ENCODE measurements at places on chromosomes 1 and 21. TPM values are rescaled to one million over a fixed set of nuclear protein-coding genes. Genes with fewer than 3 reads are reported as not detected.

GRCh38 chr1:110084227-110085078 lies 14.0 kb upstream of the ALX3 start:
- DNase-seq = peak; percentile 32

DNA sequence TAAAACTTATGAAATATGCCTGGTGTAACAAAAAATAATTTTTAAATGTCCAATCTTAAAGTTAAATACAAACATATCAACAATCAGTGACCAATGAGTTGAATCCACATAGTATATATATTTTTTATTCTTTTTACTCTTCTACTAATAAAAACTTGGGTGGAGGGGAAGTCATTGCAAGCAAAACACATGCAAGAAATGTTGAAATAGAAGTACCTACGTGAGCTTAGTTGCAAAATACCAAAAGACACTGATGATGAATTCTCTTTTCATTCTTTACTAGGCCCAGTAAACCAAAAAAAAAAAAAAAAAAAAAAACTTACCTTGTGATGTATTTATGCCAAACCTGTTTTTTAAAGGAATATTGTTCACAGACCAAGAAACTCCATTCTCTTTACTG lies 26.4 kb upstream of the PLA2G4A start:
- no peak for DNase-seq

DNA sequence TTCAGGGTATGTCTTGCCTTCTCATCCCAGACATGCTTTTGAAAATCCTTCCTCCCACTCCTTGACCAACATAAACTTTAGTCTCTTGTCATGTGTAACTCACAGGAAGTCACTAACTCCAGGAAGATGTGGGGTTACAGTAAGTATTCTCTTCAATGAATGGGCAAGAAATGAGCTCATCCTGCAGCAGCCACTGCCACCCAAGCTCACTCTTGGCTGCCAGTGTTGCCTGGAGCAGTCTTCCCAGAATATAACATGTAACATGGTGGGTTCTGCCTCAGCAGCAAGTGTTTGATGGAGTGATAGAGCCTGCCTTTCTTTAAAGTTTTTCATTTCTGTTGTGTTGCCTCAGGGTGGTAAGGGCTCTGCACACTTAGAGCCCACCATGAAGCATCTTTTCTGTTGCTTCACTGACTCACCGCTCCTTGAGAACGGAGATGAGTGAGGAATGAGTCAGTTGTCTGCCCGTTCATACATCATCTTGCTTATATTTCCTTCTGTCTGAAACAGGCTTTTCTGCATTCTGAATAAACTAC lies 187.0 kb downstream of the TPR start:
- DNase-seq = no peak

GRCh38 chr1:11796036-11796828 lies 9.5 kb downstream of the MTHFR start:
- DNase-seq = no peak

GRCh38 chr1:198167436-198167934 lies 10.7 kb downstream of the NEK7 start:
- no peak for DNase-seq

The HMCN1 gene
- 0.02 TPM for total RNA-seq

The CACHD1 gene
- total RNA-seq = 2.5 TPM

Data from Calu3 (cell line).